Vagina (tissue), 2 donors: ENCODE measurements at places on chromosomes 16 and 17. TPM values are rescaled to one million over a fixed set of nuclear protein-coding genes. Genes with fewer than 3 reads are reported as not detected.

The KCNAB3 gene
- total RNA-seq = 2.7 TPM

The NPIPB8 gene
- total RNA-seq = not detected

The HOXB8 gene
- not detected for total RNA-seq

The UNC13D gene
- total RNA-seq = 32.7 TPM

The TRIM72 gene
- not detected for total RNA-seq

The TP53TG3D gene
- total RNA-seq = not detected

The PVALEF gene
- total RNA-seq = not detected

The CLDN6 gene
- total RNA-seq = not detected

The PRKCB gene
- total RNA-seq = 9.1 TPM

The MIEN1 gene
- total RNA-seq = 74.2 TPM

DNA sequence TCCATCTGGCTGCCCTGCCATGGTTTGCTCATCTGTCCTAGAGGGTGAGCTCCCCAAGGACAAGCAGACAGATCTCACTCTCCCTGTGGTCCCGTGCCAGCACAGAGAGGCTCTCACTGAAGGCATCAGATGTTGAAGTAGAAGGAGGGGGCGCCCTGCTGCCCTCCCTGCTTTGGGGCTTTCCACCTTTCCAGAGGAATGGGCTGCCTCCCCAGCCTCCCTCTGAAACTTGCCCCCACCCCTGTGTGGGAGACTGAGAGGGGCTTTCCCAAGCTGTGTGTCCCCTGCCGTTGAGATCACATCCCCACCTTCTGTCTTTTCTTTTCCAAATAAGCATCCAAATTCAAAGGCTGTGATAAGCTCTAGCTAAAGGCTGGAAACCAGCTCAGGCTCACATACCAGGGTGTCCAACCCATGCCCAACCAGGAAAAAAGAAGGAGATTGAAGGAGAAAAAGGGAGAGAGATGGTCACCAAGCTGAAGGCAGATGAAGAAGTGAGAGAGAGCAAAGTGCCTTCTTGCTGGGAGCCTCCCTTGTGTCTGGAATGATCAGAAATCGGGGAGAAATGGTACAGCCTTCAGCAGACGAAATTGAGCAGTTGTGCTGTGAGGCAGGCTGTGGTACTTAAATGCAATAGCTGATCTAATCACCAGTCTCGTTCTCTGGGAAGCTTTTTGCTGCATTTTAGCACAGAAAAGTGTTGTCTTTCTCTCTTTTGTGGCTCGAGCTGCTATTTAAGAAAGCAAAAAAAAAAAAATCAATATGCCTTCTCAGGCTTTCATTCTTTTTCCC, 145.9 kb upstream of the LHX1 start:
- H3K27ac ChIP-seq = no peak overlapping the region
- H3K27me3 ChIP-seq = no peaks in the 10 kb centered on the region
- no peaks in the 10 kb centered on the region for H3K4me1 ChIP-seq
- no peaks in the 10 kb centered on the region for H3K36me3 ChIP-seq

- no peak overlapping the region for H3K4me3 ChIP-seq
- H3K4me1 ChIP-seq = peaks cover 16% of the 10 kb centered on the region
- H3K36me3 ChIP-seq = peaks cover 6% of the 10 kb centered on the region
These were observed 57.4 kb upstream of the ERN1 start for GRCh38 chr17:64187093-64187895.

GRCh38 chr17:33116021-33116551, 124.4 kb downstream of the SPACA3 start:
- H3K4me1 ChIP-seq = no peaks in the 10 kb centered on the region
- H3K4me3 ChIP-seq = no peak overlapping the region
- no peaks in the 10 kb centered on the region for H3K36me3 ChIP-seq
- no peak for DNase-seq
- no peaks in the 10 kb centered on the region for H3K27me3 ChIP-seq

- H3K27me3 ChIP-seq = no peaks in the 10 kb centered on the region
- DNase-seq = no peak
- H3K36me3 ChIP-seq = no peaks in the 10 kb centered on the region
- H3K4me1 ChIP-seq = peaks cover 10% of the 10 kb centered on the region
- no peak overlapping the region for H3K4me3 ChIP-seq
These were observed 3.6 kb upstream of the UTS2R start for GRCh38 chr17:82367724-82368524.

GRCh38 chr17:81821603-81822311, 11.3 kb downstream of the MCRIP1 start:
- DNase-seq = no peak
- H3K27ac ChIP-seq = peak overlapping the region; percentile 18
- H3K36me3 ChIP-seq = peaks cover 4% of the 10 kb centered on the region
- H3K4me3 ChIP-seq = no peak overlapping the region
- no peaks in the 10 kb centered on the region for H3K27me3 ChIP-seq

GRCh38 chr16:49003022-49003421, 278.6 kb downstream of the CBLN1 start:
- no peak overlapping the region for H3K4me3 ChIP-seq
- no peak overlapping the region for H3K27ac ChIP-seq
- H3K4me1 ChIP-seq = no peaks in the 10 kb centered on the region
- H3K36me3 ChIP-seq = no peaks in the 10 kb centered on the region
- H3K27me3 ChIP-seq = no peaks in the 10 kb centered on the region
- DNase-seq = no peak

DNA sequence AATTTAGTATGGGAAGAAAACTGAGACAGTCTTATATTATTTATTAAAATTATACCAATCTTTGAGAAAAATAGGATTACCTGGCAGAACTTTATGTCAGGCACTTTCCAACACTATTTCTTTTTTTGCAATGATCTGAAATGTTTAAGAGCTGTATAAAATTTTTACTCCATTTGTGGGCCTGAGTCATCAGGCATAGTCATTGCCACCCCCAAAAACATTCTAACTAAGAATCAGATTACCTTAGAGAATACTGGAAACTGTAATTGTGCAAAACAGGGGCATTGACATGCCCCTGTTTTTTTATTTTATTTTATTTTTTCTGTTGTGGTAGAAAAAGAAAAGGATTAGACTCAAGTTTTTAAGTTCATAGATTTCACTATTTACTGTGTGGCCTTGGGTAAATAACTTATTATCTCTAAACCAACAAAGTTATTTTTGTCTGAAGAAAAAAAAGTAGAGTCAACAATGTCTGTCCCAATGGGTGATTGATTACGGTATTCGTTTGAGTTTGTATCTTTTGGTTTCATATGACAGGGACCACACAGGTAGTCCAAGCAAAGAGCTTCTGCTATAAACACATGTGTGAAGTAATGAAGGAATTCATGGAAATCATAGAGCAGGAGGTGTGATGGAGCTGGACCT, 24.6 kb downstream of the VAT1L start:
- no peaks in the 10 kb centered on the region for H3K4me1 ChIP-seq
- no peak overlapping the region for H3K4me3 ChIP-seq
- DNase-seq = no peak
- H3K27ac ChIP-seq = no peak overlapping the region
- H3K36me3 ChIP-seq = no peaks in the 10 kb centered on the region
- no peaks in the 10 kb centered on the region for H3K27me3 ChIP-seq

GRCh38 chr16:47777220-47777619, 316.1 kb downstream of the PHKB start:
- peaks cover 11% of the 10 kb centered on the region for H3K4me1 ChIP-seq
- H3K4me3 ChIP-seq = no peak overlapping the region
- H3K27ac ChIP-seq = no peak overlapping the region
- H3K27me3 ChIP-seq = no peaks in the 10 kb centered on the region

GRCh38 chr17:48187872-48188608, 80.5 kb downstream of the SNX11 start:
- no peaks in the 10 kb centered on the region for H3K27me3 ChIP-seq
- no peak overlapping the region for H3K4me3 ChIP-seq
- no peaks in the 10 kb centered on the region for H3K4me1 ChIP-seq

DNA sequence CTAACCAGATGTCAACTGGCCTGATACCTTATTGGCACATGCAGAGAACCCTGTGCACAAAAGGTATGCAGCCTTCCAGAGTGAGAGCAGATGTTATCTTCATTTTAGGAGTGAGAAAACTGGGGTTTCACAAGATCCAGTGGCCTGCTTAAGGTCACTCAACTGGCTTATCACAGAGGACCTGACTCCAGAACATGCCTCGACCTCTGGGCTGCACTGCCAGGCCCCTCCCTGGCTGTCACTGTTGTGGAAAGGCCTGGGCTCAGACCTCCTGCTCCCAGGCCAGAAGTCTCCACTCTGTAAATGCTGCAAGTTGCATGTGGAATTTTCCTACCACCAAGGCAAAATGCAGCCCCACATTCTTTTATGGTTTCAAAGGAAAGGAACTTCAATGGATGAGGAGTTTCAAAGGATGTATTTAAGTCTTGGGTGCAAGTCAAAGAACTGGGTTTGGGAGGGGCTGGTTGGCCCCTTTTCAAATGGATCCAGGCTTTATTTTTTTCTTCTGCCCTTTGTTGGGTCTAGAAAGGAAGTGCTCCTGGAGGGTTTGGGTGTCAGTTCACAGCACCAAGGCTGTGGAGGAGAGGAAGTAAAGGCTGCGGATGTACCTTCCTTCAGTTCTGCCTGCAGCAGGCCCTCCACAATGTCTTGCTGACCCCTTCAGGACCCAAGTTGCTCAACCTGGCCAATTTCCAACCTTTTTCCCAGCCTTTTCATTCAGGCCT, 30.4 kb upstream of the SMPD3 start:
- H3K36me3 ChIP-seq = no peaks in the 10 kb centered on the region
- no peak for DNase-seq
- no peak overlapping the region for H3K4me3 ChIP-seq
- H3K27me3 ChIP-seq = no peaks in the 10 kb centered on the region

DNA sequence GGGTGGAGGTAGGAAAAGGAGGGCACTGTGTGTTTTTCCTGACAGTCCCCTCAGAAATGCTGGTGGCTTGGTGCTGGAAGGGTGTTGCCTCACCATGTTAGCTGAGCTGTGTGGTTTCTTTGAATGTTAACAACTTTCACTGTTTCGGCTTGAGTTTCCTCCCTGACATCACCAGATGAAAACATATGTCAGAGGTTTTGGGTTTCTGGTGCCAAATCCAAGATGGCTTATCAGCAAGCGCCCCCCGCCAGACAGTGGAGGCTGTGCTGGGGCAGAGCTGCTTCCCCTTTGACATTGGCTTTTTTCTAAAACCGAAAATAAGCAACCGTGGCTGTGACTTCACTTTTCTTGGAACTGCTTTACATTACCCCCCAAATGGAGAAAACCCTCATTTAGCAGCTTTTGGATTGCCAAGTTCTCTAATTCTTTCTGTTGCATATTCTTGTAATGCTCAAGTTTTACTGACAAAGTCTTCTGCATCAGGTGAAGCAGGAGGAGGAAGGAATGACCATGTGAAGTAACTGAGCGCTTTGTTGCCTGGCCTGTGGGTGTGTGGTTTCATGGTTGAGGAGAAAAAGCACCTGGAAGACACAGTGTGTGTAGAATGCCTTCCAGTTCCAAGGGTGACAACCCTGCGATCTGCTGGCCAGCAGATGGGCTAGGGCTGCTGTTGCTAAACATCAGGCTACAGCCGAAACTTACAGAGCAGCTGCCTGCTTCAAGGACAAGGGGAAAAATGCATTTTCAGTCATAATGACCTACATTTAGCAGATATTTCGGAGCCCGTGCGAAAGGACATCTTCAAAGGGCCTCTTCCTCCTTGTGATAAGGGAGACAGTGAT, 9.7 kb downstream of the RMI2 start:
- H3K36me3 ChIP-seq = no peaks in the 10 kb centered on the region
- peaks cover 67% of the 10 kb centered on the region for H3K4me1 ChIP-seq
- H3K27ac ChIP-seq = peak overlapping the region; percentile 65
- no peak overlapping the region for H3K4me3 ChIP-seq

- no peak for DNase-seq
- H3K27ac ChIP-seq = no peak overlapping the region
- no peaks in the 10 kb centered on the region for H3K27me3 ChIP-seq
- H3K4me3 ChIP-seq = no peak overlapping the region
- no peaks in the 10 kb centered on the region for H3K36me3 ChIP-seq
These were observed 79.8 kb downstream of the AMFR start for GRCh38 chr16:56345406-56346050.

- H3K4me3 ChIP-seq = peak overlapping the region; percentile 45
- DNase-seq = no peak
- H3K36me3 ChIP-seq = no peaks in the 10 kb centered on the region
- no peak overlapping the region for H3K27ac ChIP-seq
- H3K27me3 ChIP-seq = no peaks in the 10 kb centered on the region
These were observed 718 bp downstream of the ATP2A3 start for GRCh38 chr17:3963237-3964201.

- H3K36me3 ChIP-seq = no peaks in the 10 kb centered on the region
- DNase-seq = no peak
- H3K4me3 ChIP-seq = no peak overlapping the region
- no peaks in the 10 kb centered on the region for H3K4me1 ChIP-seq
These were observed 383.6 kb downstream of the UTP18 start for GRCh38 chr17:51643702-51644490.

DNA sequence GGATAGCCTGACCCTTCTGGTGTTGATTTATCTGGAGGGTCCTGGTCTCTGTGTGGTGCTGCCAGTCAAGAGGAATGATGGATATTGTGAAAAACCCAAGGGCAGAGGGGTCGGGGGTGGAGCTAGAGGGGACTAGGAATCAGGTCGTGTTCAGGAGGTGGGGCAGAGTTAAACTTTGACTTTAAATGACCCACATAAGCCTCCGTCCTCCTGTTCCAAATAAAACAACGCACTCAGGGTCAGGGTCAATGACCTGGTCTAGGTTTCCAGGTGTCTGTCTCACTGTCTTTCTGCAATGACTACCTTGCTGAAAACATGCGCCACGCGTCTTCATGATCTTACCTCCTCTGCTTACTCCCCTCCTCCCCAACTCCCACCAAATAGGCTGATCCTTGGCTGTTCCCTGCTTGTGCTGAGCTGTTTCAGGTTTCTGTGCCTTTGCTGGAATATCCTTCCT, 14.7 kb downstream of the AOC3 start:
- H3K27ac ChIP-seq = no peak overlapping the region
- no peak overlapping the region for H3K4me3 ChIP-seq
- DNase-seq = no peak
- peaks cover 7% of the 10 kb centered on the region for H3K4me1 ChIP-seq
- no peaks in the 10 kb centered on the region for H3K27me3 ChIP-seq

- no peak for DNase-seq
- H3K4me3 ChIP-seq = no peak overlapping the region
- H3K4me1 ChIP-seq = peaks cover 8% of the 10 kb centered on the region
- no peaks in the 10 kb centered on the region for H3K27me3 ChIP-seq
These were observed 40.5 kb upstream of the GCSH start for GRCh38 chr16:81136390-81137335.

GRCh38 chr17:2433696-2434095, 32.8 kb upstream of the MNT start:
- H3K4me3 ChIP-seq = no peak overlapping the region
- no peak for DNase-seq
- no peak overlapping the region for H3K27ac ChIP-seq
- H3K27me3 ChIP-seq = no peaks in the 10 kb centered on the region
- H3K4me1 ChIP-seq = no peaks in the 10 kb centered on the region
